A549 treated with AZD2906 at 1 μM for 4 hours (cell line): ENCODE measurements at places on chromosomes 7 and 10. TPM values are rescaled to one million over a fixed set of nuclear protein-coding genes. Genes with fewer than 3 reads are reported as not detected.

OPN1SW gene
- total RNA-seq = not detected in 5 replicates

ELN gene
- 0.12 to 0.16 TPM (median 0.14 TPM) in 4 of 5 replicates, not detected in the other for total RNA-seq

MALRD1 gene
- not detected in 5 replicates for total RNA-seq

PHYHIPL gene
- total RNA-seq = 0.27 to 0.55 TPM (median 0.45 TPM) in 5 replicates

BPGM gene
- 16.2 to 22.8 TPM (median 18.3 TPM) in 5 replicates for total RNA-seq

USP6NL gene
- 10.8 to 13.0 TPM (median 11.8 TPM) in 5 replicates for total RNA-seq

SLC13A4 gene
- not detected in 5 replicates for total RNA-seq

LBX1 gene
- total RNA-seq = not detected in 5 replicates

SPDYE2B gene
- not detected in 5 replicates for total RNA-seq

CALCR gene
- total RNA-seq = 0.06 TPM in 1 of 5 replicates, not detected in the others

OR6B1 gene
- total RNA-seq = not detected in 5 replicates

ZNF425 gene
- total RNA-seq = 1.2 to 1.4 TPM (median 1.3 TPM) in 5 replicates

CRTAC1 gene
- total RNA-seq = 0.89 to 1.7 TPM (median 1.5 TPM) in 5 replicates

POMZP3 gene
- total RNA-seq = 22.4 to 25.8 TPM (median 23.8 TPM) in 5 replicates

CCDC146 gene
- 0.47 to 0.77 TPM (median 0.67 TPM) in 5 replicates for total RNA-seq

TSPAN13 gene
- 14.7 to 18.8 TPM (median 17.1 TPM) in 5 replicates for total RNA-seq

NEUROG3 gene
- not detected in 5 replicates for total RNA-seq

SFRP5 gene
- 2.5 to 3.7 TPM (median 3.2 TPM) in 5 replicates for total RNA-seq

GFRA1 gene
- total RNA-seq = 8.8 to 10.2 TPM (median 9.7 TPM) in 5 replicates

XPNPEP1 gene
- 30.3 to 37.9 TPM (median 33.4 TPM) in 5 replicates for total RNA-seq

PRKAR2B gene
- total RNA-seq = 2.3 to 3.2 TPM (median 2.8 TPM) in 5 replicates

ADAM22 gene
- total RNA-seq = 0.18 to 0.27 TPM (median 0.24 TPM) in 5 replicates

MUC3A gene
- total RNA-seq = 15.2 to 23.8 TPM (median 22.2 TPM) in 5 replicates

CC2D2B gene
- 0.08 to 0.44 TPM (median 0.34 TPM) in 4 of 5 replicates, not detected in the other for total RNA-seq

SEMA3A gene
- 3.1 to 5.2 TPM (median 4.0 TPM) in 5 replicates for total RNA-seq

OR6V1 gene
- not detected in 5 replicates for total RNA-seq

LEP gene
- not detected in 5 replicates for total RNA-seq

SFTPA2 gene
- total RNA-seq = not detected in 5 replicates

ANAPC16 gene
- total RNA-seq = 61.5 to 86.6 TPM (median 83.9 TPM) in 5 replicates

CABCOCO1 gene
- 0.16 to 0.50 TPM (median 0.41 TPM) in 5 replicates for total RNA-seq

NAT16 gene
- total RNA-seq = 0.13 to 0.19 TPM (median 0.15 TPM) in 5 replicates

RTKN2 gene
- total RNA-seq = 0.75 to 1.0 TPM (median 0.85 TPM) in 5 replicates

NXPH1 gene
- not detected in 5 replicates for total RNA-seq

SKIDA1 gene
- 0.76 to 1.1 TPM (median 0.96 TPM) in 5 replicates for total RNA-seq

RABGEF1 gene
- total RNA-seq = 22.0 to 30.0 TPM (median 23.5 TPM) in 5 replicates
